Cerebellum (tissue), 4 donors: ENCODE measurements at places on chromosomes 3 and 15. TPM values are rescaled to one million over a fixed set of nuclear protein-coding genes. Genes with fewer than 3 reads are reported as not detected.

Gene MAP1A
- 31.5 TPM for total RNA-seq

Gene FAM107A
- 13.1 TPM for total RNA-seq

Gene PLA2G4D
- 0.09 TPM for total RNA-seq

Gene WNT5A
- total RNA-seq, result 49.4 TPM

Gene DCBLD2
- total RNA-seq, result 55.3 TPM

Gene SLC28A2
- total RNA-seq, result not detected

Gene CD200R1
- total RNA-seq, result 0.64 TPM

Gene MRPL3
- total RNA-seq, result 86.5 TPM

Gene GPR87
- not detected for total RNA-seq

Gene NECTIN3
- 98.5 TPM for total RNA-seq

Gene LMAN1L
- 0.09 TPM for total RNA-seq

Gene CD276
- total RNA-seq, result 39.6 TPM

Gene ZMYND10
- total RNA-seq, result 5.4 TPM

Gene RASL12
- 5.5 TPM for total RNA-seq

Gene SLC22A13
- total RNA-seq, result 1.4 TPM

Gene POLR2M
- 193 TPM for total RNA-seq

Gene C3orf20
- 0.18 TPM for total RNA-seq

Gene ESYT3
- 10.0 TPM for total RNA-seq

Gene ZBTB11
- 42.8 TPM for total RNA-seq

Gene FBLN2
- total RNA-seq, result 11.3 TPM

Gene TBC1D2B
- 18.3 TPM for total RNA-seq

Gene LHFPL4
- 31.2 TPM for total RNA-seq

Gene CCR8
- not detected for total RNA-seq

Gene SCAPER
- total RNA-seq, result 53.3 TPM

Gene SPINT1
- 7.7 TPM for total RNA-seq

Gene PIGZ
- total RNA-seq, result 3.1 TPM

Gene MAGEL2
- 3.4 TPM for total RNA-seq

Gene NTRK3
- 91.4 TPM for total RNA-seq

Gene KCNMB3
- 4.9 TPM for total RNA-seq

Gene CFAP100
- total RNA-seq, result 1.8 TPM

Gene FBXW12
- total RNA-seq, result 1.2 TPM

Gene TRIM59
- 13.2 TPM for total RNA-seq

Gene ERC2
- 64.3 TPM for total RNA-seq

Gene NCK1
- 32.0 TPM for total RNA-seq

Gene OIP5
- 4.6 TPM for total RNA-seq
